ENCODE measurements at places on chromosomes 16 and 17.

DNA sequence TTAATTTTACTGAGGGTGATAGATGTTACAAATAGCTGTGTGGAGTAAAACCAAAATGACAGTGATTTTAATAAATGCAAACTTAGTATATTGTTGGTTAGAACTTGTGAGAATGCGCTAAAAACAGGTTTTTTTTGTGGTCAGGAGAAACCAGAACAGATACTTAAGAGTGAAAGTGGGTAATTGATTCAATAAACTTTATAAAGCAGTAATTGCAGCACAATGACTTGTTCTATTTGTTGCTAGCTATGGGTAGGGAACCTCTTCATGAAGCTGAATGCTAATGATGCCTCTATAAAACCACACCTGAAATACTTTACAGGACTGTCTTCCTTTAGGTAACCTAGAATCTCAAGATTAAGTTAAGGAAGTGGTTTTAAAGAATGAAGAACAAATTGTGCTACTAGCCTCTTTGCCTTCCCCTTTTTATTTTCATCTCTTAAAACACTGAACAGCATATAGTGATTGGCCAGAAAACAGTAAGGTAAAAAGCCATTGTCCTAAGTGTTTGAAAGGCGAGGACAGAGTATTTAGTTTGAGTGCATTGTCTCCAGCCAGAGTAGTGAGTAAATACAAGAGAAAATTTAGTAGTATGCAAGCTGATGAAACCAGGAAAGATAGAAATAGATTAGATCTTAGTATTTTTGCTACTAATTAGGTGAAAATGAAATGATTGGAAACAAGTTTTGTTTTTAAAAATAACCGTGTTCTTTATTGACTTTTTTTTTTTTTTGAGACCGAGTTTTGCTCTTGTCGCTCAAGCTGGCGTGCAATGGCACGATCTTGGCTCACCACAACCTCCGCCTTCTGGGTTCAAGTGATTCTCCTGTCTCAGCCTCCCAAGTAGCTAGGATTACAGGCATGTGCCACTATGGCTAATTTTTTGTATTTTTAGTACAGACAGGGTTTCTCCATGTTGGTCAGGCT, 6.0 kb downstream of the GGNBP2 start:
- peak; percentile 81 for DNase-seq

GRCh38 chr16:50428116-50428515, 59.3 kb upstream of the BRD7 start:
- no peak for DNase-seq

DNA sequence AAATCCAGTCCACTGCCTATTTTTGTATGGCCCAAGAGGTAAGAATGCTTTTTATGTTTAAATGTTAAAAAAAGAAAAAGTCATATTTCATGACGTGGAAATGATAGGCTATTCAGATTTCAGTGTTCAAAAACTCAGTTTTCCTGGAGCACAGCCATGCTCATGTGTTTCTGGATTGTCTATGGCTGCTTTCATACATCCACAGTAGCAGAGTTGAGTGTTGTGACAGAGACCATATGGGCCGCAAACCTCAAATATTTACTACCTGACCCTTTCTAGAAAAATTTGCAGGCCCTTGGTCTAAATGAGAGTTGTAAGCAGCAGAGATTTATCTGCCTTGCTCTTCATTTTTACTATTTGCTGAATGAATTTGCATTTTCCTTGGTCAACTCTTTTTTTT, 264.1 kb downstream of the CBLN1 start:
- no peak for DNase-seq

GRCh38 chr17:2371183-2372130, 29.4 kb downstream of the MNT start:
- no peak for DNase-seq

- DNase-seq, result no peak
Observed at GRCh38 chr16:86343027-86343795, 167.1 kb upstream of the FOXF1 start.

GRCh38 chr16:83343935-83344366, 463.8 kb upstream of the HSBP1 start:
- no peak for DNase-seq

DNA sequence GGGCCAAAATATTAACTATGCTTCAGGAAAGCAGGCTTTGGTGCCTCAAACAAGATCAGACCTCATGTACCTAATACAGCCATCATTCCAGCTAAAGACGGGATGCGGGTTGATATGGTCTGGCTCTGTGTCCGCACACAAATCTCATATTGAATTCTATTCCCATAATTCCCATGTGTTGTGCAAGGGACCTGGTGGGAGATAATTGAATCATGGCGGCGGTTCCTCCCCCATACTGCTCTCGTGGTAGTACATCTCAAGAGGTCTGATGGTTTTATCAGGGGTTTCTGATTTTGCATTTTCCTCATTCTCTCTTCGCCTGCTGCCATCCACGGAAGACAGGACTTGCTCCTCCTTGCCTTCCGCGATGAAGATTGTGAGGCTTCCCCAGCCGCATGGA, 19.1 kb upstream of the CHST6 start:
- no peak for DNase-seq

GRCh38 chr17:81648013-81648706, 8.2 kb downstream of the PDE6G start:
- no peak for DNase-seq

- no peak for DNase-seq
Observed at GRCh38 chr16:8858994-8859912, 9.6 kb downstream of the CARHSP1 start.

DNA sequence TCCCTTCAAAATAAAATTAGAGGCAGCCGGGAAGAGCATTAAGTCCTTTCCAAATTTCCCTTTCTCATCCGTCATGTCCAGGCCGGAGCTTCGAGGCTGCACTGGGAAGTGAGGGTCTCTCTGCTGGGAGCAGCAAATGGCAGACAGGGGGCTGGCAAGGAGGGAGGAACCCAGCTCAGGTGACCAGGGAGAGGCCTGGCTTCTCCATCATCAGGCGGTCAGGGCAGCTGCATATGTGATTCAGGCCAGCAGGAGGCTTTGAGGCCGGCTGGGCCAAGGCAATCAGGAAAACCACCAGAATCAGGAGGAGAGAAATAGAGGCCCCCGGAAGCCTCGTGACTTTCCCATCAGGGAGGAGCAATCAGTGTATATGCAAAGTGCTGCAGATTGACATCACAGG, 85.0 kb upstream of the RPL38 start:
- DNase-seq, result no peak

- DNase-seq, result no peak
Observed at GRCh38 chr17:28029044-28029443, 13.4 kb upstream of the NLK start.

DNA sequence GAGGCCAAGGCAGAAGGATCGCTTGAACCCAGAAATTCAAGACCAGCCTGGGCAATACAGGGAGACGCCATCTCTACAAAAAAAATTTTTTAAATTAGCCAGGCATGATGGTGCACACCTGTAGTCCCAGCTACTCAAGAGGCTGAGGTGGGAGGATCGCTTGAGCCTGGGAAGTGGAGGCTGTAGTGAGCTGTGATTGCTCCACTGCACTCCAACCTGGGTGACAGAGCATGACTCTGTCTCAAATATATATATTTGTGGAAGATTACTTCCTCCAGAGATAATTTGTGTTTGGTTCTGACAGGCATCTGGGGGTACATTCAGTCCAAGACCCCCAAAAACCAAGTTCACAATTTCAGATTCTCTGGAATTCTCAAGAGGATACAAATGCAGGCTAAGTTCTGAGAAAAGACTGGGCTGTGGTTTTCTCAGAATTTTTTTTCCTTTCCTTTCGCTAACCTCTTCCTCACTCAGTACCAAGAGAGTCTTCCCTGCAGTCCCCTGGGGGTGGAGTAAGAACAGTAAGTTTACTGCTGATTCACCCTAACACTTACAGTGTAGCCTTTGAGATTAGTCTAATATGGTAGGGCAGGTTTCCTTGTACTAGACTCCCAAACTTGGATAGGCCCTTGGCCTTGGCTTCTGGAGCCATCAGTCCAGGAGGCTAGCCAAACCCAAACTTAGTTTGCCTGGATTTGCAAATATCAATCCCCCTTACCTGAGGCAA, 15.1 kb downstream of the GSDMB start:
- peak; percentile 75 for DNase-seq

DNA sequence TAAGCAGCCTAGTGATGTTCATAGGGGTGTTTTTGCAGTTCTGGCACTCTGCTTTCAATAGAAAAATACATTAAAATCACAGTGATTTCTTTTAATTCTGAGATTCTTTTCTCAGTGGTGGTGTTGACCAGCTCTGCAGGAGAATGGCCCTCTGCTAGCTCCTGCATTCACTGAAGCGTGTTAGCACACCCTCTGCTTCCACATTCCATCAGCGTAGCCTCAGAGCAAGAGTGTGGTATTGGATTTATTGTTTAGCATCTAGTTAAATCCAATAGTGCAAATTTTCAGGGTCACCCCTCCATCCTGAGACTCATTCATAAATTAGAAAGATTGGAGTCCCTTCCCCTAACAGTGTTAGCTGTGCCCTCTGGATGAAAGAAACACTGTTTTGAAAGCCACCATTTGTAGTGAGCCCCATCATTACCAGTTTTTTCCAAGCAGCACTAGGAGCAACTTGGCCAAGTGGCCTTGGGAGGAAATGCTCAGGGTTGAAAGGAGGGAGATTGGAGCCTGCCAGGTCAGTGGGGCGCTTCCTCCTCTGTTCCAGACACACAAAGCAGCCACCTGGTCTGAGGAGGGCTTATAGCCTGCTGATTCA, 45.7 kb downstream of the B9D1 start:
- DNase-seq, result no peak

DNA sequence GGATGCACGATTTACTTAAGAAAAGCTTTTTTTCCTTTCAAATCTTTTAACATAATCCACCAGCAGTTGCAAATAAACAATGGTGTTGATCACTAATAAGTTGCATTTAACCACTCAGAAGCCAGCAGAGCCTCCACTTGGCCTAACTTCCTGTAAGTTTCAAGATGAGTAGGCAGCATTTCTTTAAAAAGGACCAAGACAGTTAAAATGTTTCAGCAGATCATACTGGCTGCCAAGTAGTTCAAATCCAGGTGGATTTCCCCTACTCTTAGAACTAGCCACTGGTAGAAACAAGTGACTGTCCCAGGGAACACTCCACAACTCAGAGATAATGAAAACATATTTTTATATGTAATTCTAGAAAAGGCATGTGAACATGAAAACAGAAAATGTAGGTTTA, 17.0 kb upstream of the RFFL start:
- DNase-seq, result peak; percentile 36

GRCh38 chr16:14449334-14449733, 180.7 kb downstream of the PARN start:
- DNase-seq, result no peak

GRCh38 chr17:76888661-76889060, 20.5 kb downstream of the MGAT5B start:
- DNase-seq, result no peak

GRCh38 chr17:82881900-82882714, 42.3 kb upstream of the ZNF750 start:
- DNase-seq, result no peak

DNA sequence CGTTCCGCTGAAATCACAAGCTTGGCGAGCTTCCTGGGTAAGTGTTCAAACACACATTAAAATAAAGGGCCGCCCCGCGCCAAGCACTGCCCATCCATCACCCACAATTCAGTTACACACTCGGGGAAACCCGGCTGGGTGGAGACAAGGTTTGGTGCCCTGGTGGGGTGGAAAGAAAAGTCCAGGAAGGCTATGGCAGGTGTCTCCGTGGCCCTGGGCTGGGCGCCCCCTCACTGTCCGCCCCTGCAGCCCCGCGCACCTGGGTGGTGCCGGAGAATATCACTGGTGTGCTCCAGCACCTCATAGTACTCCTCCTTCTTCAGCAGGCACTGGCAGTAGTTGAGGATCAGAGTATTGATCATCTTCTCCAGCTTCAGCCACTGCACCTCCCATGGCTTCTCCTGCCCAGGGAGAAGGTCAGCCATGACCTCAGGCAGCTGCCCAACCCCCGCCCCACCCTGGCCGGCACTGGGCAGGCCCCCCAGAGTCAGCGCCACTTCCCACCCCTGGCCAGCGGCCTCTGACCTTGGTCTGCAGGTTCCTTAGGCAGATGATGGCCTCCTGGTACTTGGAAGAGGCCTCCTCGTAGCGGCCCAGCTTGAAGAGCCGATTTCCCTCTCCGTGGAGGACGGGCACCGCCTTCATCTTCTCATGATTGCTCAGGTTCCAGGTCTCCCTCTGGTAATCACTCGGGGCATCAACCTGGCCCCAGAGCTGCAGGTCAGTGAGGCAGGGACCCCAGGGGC, 8.4 kb downstream of the AIPL1 start:
- DNase-seq, result no peak

GRCh38 chr17:48634493-48635208, 8.5 kb upstream of the HOXB9 start:
- DNase-seq, result no peak

DNA sequence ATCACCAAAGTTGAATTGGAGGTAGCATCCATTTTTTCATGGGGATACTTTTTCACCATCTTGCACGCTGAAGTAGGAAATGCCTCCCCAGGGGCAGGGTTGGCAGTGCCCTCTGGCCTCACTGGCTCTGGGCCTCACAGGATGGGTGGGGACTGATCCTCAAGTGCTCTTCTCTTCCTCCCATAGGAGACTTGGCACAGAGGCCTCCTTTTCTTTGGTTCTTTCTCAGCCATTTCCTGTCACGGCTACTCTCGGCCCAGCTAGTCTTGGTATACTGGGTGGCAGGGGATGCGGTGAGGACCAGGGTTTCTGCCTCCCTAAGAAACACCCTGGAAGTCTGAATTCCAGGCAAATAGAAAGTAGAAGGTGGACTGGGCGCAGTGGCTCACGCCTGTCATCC, 58.2 kb downstream of the PECAM1 start:
- DNase-seq, result no peak

GRCh38 chr17:45131616-45132319, 547 bp downstream of the PLCD3 start:
- DNase-seq, result no peak

- DNase-seq, result no peak
Observed at GRCh38 chr17:45222996-45223538, 1.4 kb downstream of the FMNL1 start.

GRCh38 chr16:58451945-58452401, 48.0 kb upstream of the NDRG4 start:
- peak; percentile 69 for DNase-seq

DNA sequence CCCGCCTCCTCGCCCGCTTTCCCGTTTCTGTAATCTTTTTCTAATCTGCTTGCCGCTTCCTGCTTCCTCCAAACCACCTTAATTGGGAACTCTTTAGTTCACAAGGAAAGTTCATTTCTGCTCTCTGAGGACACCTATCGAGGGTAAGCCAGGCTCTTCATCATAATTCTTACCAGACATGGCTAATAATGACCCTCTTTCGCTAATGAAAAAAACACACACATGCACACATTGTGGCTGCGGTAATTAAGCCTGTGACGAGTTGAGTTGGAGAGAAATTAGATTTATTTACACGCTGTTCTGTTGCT, 100.6 kb downstream of the ZNF423 start:
- peak; percentile 3 for DNase-seq

Measured in MV-4-11 (cell line).